ENCODE measurements at places on chromosomes 12 and 14.

GRCh38 chr14:75636100-75636692 lies 24.5 kb downstream of the ERG28 start:
- no peak for DNase-seq

DNA sequence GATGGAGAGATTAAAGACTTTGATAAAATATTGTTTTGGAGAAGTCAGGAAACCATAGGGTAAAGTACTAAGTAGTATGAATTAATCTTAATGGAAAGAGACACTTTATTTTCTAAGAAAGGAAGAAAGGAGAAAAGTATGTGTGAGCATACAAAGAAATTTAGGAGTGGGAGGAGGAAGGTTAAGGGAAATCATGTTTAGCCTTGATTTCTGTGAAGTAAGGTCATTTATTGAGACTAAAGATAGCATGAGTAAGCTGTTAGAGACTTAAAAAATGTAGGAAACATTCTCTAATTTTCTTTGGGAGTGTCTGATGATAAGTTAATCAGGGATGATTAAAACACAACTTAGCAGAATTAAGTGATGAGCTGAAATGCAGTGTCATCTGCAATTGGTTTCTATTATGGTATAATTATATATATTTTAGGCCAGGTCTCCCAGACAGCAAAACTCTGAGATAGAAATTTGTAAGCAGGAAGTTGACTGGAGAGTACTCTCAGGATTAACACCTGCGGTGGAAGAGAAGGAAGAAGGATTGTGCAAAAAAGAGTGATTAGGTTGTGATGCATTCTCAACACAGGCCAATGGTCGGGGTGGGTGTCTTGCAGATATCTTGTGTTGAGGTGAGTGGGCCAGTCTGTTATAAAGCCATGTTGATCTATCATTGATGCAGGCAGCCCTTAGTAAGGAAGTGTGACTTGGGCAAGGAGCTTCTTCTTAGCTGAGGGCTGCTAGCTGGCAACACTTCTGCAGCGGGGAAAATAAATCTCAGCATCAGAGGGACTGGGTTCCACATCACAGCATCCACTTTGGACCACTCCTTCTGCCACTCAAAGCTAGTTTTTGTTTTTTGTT lies 256.2 kb downstream of the AEBP2 start:
- no peak for DNase-seq

- no peak for DNase-seq
Observed at GRCh38 chr14:71469643-71470335, 462.4 kb upstream of the RGS6 start.

DNA sequence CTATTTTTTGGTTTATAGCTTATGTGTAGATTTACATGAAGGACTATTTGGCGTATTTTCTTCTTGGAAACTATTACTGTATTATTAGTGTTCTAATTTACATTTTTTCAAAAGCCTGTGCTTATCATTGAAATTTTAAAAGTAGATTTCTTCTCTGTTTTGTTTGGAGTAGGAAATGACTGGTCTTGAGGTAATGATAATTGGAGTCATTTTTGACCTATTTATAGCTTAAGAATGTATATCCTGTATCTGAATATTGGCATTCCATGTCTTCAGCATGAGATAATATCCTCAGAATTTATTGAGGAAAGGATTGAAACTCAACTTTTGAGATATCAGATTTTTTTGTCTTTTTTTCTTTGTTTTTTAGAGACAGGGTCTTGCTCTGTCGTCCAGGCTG lies 193.4 kb downstream of the ERC1 start:
- no peak for DNase-seq

GRCh38 chr12:118704527-118705241 lies 276.7 kb upstream of the SRRM4 start:
- no peak for DNase-seq

GRCh38 chr12:3493043-3493858 lies 2.2 kb downstream of the PRMT8 start:
- no peak for DNase-seq

DNA sequence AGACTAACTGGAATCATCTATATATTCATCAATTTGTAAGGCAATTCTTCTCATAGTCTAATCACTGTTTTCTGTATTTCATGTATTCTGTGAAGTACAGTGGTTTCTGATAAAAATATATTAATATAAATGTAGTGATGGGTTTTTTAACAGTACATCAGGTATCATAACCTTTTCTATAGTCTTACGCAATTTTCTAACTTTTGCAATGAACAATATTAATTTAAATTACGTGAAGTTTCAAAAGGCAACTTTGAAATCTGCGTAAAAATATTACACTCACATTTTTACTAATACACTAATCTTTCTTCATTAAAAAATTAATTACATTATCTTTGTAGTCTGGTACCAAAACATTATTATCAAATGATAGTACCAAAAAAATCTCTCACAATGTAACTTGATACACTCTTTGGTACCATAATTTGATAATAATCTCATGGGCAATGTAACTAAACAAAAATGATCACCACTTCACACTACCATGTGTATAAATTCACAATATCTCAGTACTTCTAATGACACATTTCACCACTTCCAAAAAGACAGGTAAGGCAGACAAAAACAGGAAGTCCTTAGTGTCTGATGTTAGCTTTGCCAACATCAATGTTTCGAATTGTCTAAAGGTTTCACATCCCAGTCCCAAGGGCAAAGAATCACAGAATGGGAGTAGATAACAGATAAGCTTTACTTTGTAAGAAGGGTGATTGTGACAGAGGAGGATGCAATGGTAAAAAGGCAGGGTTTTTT lies 8.7 kb downstream of the DNAI7 start:
- DNase-seq, result no peak

GRCh38 chr12:51323317-51323960 lies 535 bp downstream of the BIN2 start:
- no peak for DNase-seq

DNA sequence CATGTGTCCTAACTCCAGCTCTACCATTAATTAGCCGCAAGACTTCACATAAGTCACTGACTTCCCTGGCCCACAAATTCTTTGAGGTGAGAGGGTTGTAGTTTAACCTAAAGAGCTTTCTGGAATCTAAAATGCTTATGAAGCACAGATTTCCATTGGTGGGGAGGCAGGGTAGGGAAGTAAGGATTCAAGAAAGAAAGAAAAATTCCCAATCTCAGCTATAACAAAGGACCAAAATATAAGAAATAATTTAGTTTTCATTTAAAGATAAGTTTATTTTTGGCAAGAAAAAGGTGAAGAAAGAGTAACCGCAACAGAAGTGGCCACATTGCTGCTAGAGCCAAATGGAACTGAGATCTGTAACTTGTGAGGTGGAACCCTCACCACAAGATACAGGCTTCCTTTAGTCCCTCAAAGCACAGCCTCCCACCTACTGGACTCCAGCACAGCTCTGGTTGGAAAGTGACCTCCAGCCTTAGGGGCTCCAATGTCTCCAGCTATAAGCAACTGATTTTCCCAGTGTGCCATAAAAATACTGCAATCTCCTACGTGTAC lies 23.6 kb downstream of the DAD1 start:
- DNase-seq, result no peak

DNA sequence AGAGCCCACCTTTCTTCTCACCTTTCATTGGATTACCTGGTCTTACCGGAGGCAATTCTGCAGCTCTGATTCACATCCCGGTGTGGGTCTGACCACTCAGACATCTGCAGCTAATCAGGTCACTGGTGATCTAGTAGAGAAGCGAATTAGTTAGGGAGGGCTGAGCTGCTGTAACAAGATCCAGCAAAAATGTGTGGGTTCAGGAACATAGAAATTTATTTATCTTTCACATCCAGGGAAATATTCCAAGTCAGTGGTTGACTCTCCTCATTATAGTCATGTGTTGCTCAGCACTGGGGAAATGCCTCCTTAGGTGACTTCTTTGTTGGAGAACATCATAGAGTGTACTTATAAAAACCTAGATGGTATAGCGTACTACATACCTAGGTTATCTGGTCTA lies 218.7 kb upstream of the PELI2 start:
- DNase-seq, result no peak

DNA sequence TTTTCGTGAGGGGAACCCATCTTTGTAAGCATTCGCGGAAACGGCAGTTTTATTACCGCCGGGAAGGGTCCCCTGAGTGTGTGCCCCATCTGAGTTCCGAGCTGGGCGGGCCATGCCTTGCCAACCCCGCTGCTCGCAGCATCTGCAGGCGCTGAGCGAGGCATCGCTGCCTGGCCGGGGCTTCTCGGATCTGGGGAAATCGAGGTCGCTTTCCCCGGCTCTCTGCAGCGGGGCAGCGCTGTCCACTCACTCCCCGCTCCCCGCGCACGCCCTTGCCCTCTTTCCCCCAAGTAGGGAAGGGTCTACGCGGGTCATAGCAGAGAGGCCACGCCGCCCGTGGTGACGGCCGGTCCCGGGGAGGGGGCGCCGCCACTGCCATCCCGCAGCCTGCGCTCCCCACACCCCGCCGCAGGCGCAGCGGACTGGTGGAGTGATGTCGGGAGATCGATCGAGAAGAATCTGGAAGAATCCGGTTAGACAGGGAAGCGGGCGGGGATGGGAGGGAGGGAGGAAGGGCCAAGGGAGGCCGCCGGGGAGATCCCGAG lies 507 bp upstream of the FKBP4 start:
- peak; percentile 37 for DNase-seq

GRCh38 chr14:53452005-53452673 lies 299.0 kb upstream of the DDHD1 start:
- no peak for DNase-seq

GRCh38 chr12:22856178-22856577 lies 231.2 kb downstream of the ETNK1 start:
- no peak for DNase-seq

DNA sequence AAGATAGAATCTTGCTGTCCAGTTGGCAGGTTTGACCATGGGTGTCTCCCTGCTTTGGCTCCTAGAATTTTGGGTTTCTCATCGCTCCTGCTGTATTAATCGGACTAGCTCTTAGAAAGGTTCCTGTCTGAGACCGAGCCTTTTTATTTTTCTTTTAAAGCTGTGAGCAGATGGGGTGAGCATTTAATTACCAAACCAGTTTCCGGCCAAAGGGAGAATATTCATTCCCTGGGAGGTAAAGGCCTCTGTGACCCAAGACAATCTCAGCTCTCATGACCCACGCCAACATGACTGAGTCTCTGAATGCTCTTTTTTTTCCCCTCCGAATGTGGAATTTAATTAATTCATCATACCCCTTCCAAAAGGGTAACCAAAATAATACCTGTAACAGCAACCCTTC lies 464.7 kb upstream of the TMEM132C start:
- no peak for DNase-seq

- no peak for DNase-seq
Observed at GRCh38 chr12:120800665-120801064, 75.0 kb downstream of the ACADS start.

All from NCI-H1092 (cell line).